ENCODE measurements at places on chromosomes 5 and 9. TPM values are rescaled to one million over a fixed set of nuclear protein-coding genes. Genes with fewer than 3 reads are reported as not detected.

DNA sequence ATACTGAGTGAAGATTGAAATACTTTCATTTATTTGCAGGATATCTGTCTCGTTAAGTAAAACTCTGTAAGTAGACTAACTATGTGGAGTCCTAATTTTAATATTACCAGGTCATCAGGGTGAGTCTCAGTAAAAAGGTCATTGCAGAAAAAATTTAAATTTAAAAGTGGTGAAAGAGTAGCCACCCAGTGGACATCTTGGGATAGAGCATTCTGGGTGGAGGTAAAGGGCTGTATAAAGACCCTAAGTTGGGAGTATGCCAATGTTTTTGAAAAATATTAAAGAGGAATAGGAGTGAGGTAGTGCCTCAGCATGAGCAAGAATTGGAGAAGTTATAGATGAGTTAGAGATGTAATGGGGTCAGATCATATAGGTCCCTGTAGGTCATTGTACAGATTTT, 145.5 kb downstream of the HMHB1 start:
- DNase-seq, result no peak

GRCh38 chr9:107683566-107683965, 194.0 kb upstream of the KLF4 start:
- DNase-seq, result no peak

- DNase-seq, result no peak
Measured at GRCh38 chr5:43039471-43040286, 440 bp downstream of the ANXA2R start.

DNA sequence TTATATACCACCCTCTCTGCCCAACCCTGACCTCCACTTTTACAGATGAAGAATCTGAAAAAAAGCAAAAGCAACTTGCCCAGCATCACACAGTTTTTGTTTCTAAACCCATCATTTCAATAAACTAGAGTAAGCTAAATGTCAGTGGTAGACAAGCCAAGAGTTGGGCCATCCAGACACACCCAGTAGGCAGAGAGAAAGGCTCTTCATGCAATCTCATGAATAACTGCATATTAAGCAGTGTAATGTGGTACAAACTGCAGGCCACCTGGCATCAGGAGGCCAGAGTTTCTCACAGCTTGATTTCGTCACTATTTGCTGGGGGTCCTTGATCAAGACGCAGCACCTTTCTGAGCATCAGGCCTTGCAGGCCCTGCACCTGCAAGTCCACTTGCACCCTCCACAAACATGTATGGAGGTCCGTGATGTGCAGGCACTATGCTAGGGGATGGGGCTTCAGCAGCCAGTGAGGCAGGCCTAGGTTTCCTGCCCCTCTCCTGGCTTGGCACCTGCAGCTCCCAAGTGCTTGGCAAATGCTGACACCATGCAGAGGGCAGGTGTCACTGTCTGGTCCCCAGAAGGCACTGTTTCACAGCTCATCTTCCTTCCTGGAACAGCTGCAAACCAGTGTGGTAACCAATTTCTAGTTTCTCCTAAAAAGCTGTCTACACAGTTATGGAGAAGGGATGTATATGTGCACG, 29.8 kb downstream of the ADAM19 start:
- no peak for DNase-seq

DNA sequence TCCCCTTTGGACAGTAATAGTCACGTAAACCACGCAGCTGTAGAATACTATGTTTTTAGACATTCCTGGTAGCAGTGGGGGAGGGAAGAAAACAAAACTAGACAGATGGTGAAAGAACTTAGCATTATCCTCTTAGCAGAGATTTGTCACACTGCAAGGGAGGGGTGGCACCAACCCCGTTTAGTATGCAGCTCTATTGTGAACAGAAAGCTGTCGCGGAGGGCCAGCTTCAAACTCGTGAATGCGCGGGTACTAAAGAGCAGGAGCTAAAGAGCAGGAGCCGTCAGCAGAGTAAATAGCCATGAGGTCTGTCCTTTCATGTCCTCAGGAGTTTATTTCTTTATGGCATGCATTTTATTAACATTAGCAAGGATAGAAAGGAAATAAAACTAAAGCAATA, 141.9 kb upstream of the SLC12A2 start:
- no peak for DNase-seq

- DNase-seq, result no peak
Measured at GRCh38 chr9:121476156-121476555, 23.5 kb downstream of the GGTA1 start.

Gene WWC1
- 121 TPM for total RNA-seq

Gene FREM1
- total RNA-seq, result 0.75 TPM

Gene ACOT12
- not detected for total RNA-seq

Gene LRRC19
- total RNA-seq, result not detected

Gene SLC34A1
- total RNA-seq, result not detected

Gene DMRT1
- total RNA-seq, result 0.08 TPM

Measured in kidney epithelial cell (primary cell).